Mesothelial cell of epicardium (in vitro differentiated cells): ENCODE measurements at places on chromosomes 1 and 21. TPM values are rescaled to one million over a fixed set of nuclear protein-coding genes. Genes with fewer than 3 reads are reported as not detected.

GRCh38 chr1:110554871-110555801 is 36.2 kb upstream of the KCNA10 start:
- peaks cover 96% of the 10 kb centered on the region for H3K27me3 ChIP-seq
- no peak overlapping the region for H3K4me3 ChIP-seq
- no peaks in the 10 kb centered on the region for H3K36me3 ChIP-seq
- H3K4me1 ChIP-seq, result no peaks in the 10 kb centered on the region
- no peak overlapping the region for H3K27ac ChIP-seq

DNA sequence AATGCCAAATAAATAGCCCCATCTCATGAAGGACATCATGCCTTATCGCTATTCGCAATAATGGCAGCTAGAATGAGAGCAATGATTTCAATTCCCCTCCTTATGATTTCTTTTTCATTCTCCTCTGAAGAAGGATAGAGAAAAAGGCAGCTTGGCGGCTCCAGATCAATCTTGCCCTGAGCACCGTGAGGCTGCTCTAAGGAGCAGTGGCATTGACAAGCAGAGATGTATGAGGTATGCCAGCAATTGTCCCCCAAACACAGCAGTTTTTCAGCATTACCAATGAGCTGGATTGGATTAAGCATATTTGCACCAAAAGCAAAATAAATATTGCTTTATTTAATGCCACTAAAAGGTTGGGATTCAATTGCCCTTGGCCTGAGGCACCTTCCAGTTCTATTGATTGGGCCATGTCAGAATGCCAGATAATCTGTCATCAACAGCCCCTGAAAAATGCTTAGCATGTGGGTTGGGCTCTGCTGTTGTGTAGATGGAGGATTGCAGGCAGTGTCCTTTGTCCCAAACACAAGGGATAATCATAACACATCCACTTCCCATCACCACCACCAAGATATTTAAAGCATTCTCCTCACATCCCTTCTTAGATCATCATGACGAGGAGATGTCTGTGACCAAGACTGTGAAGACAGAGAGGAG is 135.7 kb downstream of the BEND5 start:
- DNase-seq, result no peak
- H3K4me3 ChIP-seq, result no peak overlapping the region
- peaks cover 86% of the 10 kb centered on the region for H3K27me3 ChIP-seq

GRCh38 chr1:5029136-5029535 is 374.7 kb downstream of the AJAP1 start:
- H3K4me3 ChIP-seq, result no peak overlapping the region
- H3K27me3 ChIP-seq, result peaks cover 8% of the 10 kb centered on the region
- no peak overlapping the region for H3K27ac ChIP-seq
- H3K4me1 ChIP-seq, result no peaks in the 10 kb centered on the region

DNA sequence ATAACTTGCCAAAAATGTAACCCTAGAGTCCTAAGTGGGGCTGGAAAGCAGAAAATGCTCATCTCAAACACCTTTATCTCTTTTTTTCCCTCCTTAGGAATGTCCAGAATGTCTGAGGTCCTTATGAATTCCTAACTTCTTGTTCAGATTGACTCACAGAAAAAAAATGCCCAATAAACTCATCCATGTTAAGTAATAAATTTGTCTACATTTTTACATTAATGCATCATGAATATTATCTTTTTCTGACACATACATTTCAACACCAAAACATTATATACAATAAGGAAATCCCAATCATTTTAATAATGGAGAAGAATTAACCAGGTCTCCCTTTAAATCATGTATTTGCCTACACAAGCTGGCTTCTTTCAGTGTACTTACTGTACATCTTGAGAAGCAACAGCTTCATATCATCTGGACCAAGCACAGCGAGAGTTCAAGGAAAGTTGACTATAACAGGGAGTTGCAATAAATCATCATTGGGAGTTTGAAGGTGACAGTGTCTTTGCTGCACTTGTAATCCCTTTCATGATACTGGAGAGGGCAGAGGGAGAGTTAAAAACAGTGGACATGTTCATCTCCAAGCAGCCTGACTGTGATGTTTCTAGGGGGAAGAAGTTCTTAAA is 565.2 kb downstream of the LTN1 start:
- H3K4me1 ChIP-seq, result peaks cover 46% of the 10 kb centered on the region
- H3K27me3 ChIP-seq, result no peaks in the 10 kb centered on the region
- peak overlapping the region; percentile 3 for H3K4me3 ChIP-seq
- no peaks in the 10 kb centered on the region for H3K36me3 ChIP-seq
- peak overlapping the region; percentile 86 for H3K27ac ChIP-seq

GRCh38 chr1:181739214-181739613 is 255.9 kb downstream of the CACNA1E start:
- H3K36me3 ChIP-seq, result no peaks in the 10 kb centered on the region
- DNase-seq, result no peak
- no peak overlapping the region for H3K4me3 ChIP-seq
- no peaks in the 10 kb centered on the region for H3K4me1 ChIP-seq

DNA sequence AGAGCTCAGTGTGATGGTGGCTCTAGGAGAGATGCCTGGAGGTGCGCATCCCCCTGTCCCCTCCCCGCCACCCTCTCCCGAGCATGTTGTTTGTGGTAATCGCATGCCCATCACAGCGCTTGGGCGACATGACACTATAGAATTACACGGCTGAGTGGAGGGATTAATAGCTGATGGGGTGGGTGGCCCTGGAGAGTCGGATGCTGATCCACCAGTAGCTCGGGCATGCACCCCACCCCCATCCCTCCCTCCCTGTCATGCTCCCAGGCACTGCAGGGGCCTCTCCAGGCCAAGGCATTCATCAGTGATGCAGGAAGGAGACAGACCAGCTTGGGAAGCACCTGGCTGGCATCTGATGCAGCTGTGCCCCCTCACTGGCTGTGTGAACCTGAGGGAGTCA is 159.0 kb upstream of the IGSF21 start:
- no peaks in the 10 kb centered on the region for H3K4me1 ChIP-seq
- no peak for DNase-seq
- peaks cover 56% of the 10 kb centered on the region for H3K27me3 ChIP-seq
- no peak overlapping the region for H3K27ac ChIP-seq
- H3K4me3 ChIP-seq, result no peak overlapping the region

SPRR2E gene
- total RNA-seq, result 1.2 to 1.9 TPM (median 1.9 TPM) in 3 replicates

KLF18 gene
- not detected in 3 replicates for total RNA-seq

MAP3K6 gene
- total RNA-seq, result 10.3 to 13.7 TPM (median 11.8 TPM) in 3 replicates
